ENCODE measurements at places on chromosomes 6 and 20. TPM values are rescaled to one million over a fixed set of nuclear protein-coding genes. Genes with fewer than 3 reads are reported as not detected.
A peak's percentile ranks its signal among the peaks of the same experiment; 100 is the strongest.

The SPATA25 gene
- 4.2 TPM for total RNA-seq

The CD24 gene
- 1,533 TPM for total RNA-seq

The ACAT2 gene
- 103 TPM for total RNA-seq

The OPN5 gene
- total RNA-seq: 0.09 TPM

The AVP gene
- not detected for total RNA-seq

The SLC29A1 gene
- total RNA-seq: 26.2 TPM

DNA sequence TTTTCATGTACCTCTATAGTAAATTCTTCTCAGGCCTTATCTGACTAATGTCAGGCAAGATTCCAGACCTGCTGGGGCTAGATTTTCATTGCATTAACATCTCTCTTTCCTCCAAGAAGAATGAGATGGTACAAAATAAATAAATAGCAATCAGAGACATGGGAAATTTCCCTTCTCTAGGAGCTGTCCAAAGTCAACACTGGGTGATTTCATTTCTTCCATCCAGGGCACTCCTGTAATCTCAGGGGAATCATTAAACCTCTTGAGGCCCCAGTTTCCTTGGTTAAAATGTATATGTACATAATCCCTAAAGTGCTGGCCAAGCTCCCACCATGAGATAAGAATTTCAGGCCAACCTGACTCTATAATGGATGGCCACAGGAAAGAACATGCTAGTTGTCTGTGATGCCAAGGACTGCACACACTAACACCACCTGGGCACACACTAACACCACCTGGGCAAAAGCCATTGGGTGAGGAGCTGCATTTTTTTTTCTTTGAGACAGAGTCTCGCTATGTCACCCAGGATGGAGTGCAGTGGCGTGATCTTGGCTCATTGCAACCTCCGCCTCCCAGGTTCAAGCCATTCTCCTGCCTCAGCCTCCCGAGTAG, 912 bp downstream of the IL17F start:
- no peak overlapping the region for H3K4me3 ChIP-seq
- no peaks in the 10 kb centered on the region for H3K36me3 ChIP-seq
- DNase-seq: no peak
- H3K27ac ChIP-seq: no peak overlapping the region
- no peaks in the 10 kb centered on the region for H3K4me1 ChIP-seq

GRCh38 chr6:116444092-116444491, 17.1 kb upstream of the CALHM6 start:
- no peak overlapping the region for H3K4me3 ChIP-seq
- peaks cover 2% of the 10 kb centered on the region for H3K4me1 ChIP-seq
- DNase-seq: no peak
- H3K27ac ChIP-seq: no peak overlapping the region
- H3K36me3 ChIP-seq: no peaks in the 10 kb centered on the region
- H3K27me3 ChIP-seq: no peaks in the 10 kb centered on the region

- DNase-seq: no peak
- no peaks in the 10 kb centered on the region for H3K27me3 ChIP-seq
- no peaks in the 10 kb centered on the region for H3K4me1 ChIP-seq
- H3K4me3 ChIP-seq: no peak overlapping the region
- no peaks in the 10 kb centered on the region for H3K36me3 ChIP-seq
Measured at GRCh38 chr20:32894711-32895355, 36.1 kb downstream of the EFCAB8 start.

GRCh38 chr6:3438190-3439167, 18.4 kb downstream of the SLC22A23 start:
- H3K27ac ChIP-seq: no peak overlapping the region
- peaks cover 4% of the 10 kb centered on the region for H3K36me3 ChIP-seq
- no peak overlapping the region for H3K4me3 ChIP-seq
- no peak for DNase-seq

DNA sequence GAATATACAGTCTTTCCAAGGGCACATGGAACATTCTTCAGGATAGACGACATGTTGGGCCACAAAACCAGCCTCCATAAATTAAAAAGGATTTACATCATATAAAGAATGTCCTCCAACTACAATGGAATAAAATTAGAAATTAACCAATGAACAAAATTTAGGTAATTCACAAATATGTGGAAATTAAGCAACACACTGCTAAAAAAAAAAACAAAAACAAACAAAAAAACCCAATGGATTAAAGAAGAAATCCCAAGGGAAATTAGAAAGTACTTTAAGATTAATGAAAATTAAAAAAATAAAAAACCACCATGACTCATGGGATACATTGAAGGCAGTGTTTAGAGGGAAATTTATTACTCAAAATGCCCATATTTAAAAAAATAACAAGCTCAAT, 21.4 kb upstream of the NT5E start:
- H3K4me1 ChIP-seq: no peaks in the 10 kb centered on the region
- H3K36me3 ChIP-seq: peaks cover 3% of the 10 kb centered on the region
- H3K4me3 ChIP-seq: no peak overlapping the region
- H3K27ac ChIP-seq: no peak overlapping the region

GRCh38 chr6:132300323-132300949, 100.8 kb downstream of the MOXD1 start:
- DNase-seq: no peak
- H3K27me3 ChIP-seq: no peaks in the 10 kb centered on the region
- H3K27ac ChIP-seq: no peak overlapping the region
- H3K36me3 ChIP-seq: peaks cover 1% of the 10 kb centered on the region
- no peaks in the 10 kb centered on the region for H3K4me1 ChIP-seq
- H3K4me3 ChIP-seq: no peak overlapping the region

DNA sequence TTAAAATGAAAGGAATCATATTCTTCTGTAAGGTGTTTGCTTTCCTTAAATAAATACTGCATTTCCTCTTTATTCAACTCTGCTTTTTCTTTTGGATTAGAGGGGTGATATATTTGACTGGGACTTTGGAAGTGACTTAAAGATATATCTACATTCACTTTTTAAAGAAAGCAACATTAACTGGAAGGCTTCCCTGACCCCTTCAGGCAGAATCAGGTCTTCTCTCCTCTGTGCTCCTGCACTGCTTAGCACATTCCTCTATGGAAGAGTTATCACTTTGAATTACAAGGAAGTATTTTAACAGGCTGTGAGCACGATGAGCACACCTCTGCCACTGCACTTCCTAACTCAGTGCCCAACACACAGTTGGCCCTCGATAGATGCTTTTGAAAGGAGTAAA, 59.2 kb upstream of the POU3F2 start:
- H3K4me3 ChIP-seq: no peak overlapping the region
- no peaks in the 10 kb centered on the region for H3K36me3 ChIP-seq
- no peaks in the 10 kb centered on the region for H3K27me3 ChIP-seq
- H3K27ac ChIP-seq: no peak overlapping the region

GRCh38 chr6:137630666-137631065, 136.5 kb upstream of the OLIG3 start:
- H3K27ac ChIP-seq: no peak overlapping the region
- no peaks in the 10 kb centered on the region for H3K36me3 ChIP-seq
- H3K27me3 ChIP-seq: peaks cover 9% of the 10 kb centered on the region
- H3K4me3 ChIP-seq: no peak overlapping the region

- no peaks in the 10 kb centered on the region for H3K4me1 ChIP-seq
- no peak overlapping the region for H3K27ac ChIP-seq
- H3K27me3 ChIP-seq: no peaks in the 10 kb centered on the region
- DNase-seq: no peak
- peaks cover 1% of the 10 kb centered on the region for H3K36me3 ChIP-seq
- H3K4me3 ChIP-seq: no peak overlapping the region
Measured at GRCh38 chr6:77133031-77133430, 330.3 kb downstream of the HTR1B start.

GRCh38 chr20:56195946-56196345, 52.6 kb upstream of the MC3R start:
- H3K27me3 ChIP-seq: no peaks in the 10 kb centered on the region
- peaks cover 2% of the 10 kb centered on the region for H3K36me3 ChIP-seq

DNA sequence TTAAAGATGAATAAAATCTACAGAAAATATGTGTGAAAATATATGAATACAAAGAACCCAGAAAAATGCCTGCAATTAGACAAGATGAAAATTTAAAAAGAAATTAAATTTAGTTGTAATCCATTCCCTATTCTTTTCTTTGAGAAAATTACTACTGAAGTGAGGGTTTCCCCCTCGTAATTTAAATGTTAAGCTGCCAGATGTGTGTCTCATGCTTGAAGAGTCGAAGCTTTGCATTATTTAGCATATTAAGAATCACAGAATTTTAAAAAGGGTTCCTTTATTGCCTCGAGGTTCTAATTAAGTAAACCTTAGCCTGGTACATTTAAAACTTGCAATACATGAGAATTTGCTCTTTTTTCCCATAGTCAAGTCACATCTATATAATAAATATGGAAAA, 630.1 kb downstream of the TFAP2A start:
- no peak for DNase-seq
- H3K4me1 ChIP-seq: peaks cover 5% of the 10 kb centered on the region
- no peaks in the 10 kb centered on the region for H3K27me3 ChIP-seq
- H3K4me3 ChIP-seq: no peak overlapping the region
- H3K36me3 ChIP-seq: no peaks in the 10 kb centered on the region
- no peak overlapping the region for H3K27ac ChIP-seq

- H3K27me3 ChIP-seq: no peaks in the 10 kb centered on the region
- peaks cover 6% of the 10 kb centered on the region for H3K4me1 ChIP-seq
- no peaks in the 10 kb centered on the region for H3K36me3 ChIP-seq
- no peak for DNase-seq
- H3K4me3 ChIP-seq: no peak overlapping the region
Measured at GRCh38 chr6:129598244-129599187, 111.5 kb downstream of the ARHGAP18 start.

DNA sequence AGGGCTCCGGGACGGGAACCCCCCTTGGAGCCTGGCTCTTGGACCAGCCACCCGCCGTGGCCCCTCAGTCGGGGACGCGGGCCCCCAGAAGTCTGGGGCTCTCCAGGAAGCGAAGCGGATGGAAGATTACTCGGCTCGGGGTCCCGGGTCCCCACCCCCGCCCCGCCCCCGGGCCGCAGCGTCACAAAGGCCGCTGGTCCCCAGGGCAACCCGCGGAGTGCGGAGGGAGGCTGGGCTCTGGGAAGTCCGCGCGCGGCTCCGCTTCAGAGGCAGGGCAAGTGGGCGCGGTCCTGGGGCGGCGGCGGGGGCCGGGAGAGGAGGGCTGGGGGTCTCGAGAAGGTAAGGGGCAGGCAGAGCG, at the start of gene FNDC11:
Gene FNDC11 (plus strand): TSS at position 227 of the 358 bp plus-strand sequence. CDS start 1,505 bp downstream, outside the sequence.
- H3K4me3 ChIP-seq: peak within 1 kb of the TSS; percentile 69
- no peaks in the 10 kb centered on the region for H3K4me1 ChIP-seq

GRCh38 chr6:44470115-44470464, 82.6 kb downstream of the CDC5L start:
- H3K36me3 ChIP-seq: no peaks in the 10 kb centered on the region
- DNase-seq: no peak
- H3K4me3 ChIP-seq: no peak overlapping the region
- H3K27me3 ChIP-seq: peaks cover 15% of the 10 kb centered on the region
- H3K4me1 ChIP-seq: peaks cover 6% of the 10 kb centered on the region

DNA sequence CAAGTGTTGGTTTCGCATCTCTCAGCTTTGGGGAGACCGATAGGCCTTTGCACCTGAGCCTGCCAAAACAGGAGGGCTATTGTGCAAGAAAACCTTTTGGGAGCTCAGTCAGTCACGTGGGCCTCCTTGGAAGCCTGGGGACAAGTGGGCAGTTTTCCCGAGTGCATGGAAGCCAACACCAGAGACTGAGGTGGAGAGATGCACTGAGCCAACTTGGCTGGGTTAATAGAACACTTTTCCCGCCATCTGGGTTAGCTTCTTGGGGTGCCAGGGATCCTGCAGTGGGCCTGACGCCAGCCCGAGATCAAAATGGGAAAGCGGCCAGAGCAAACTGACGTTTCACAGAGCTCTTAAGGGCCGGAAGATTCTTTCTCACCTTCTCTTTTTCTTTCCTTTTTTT, 2.8 kb upstream of the OOEP start:
- no peaks in the 10 kb centered on the region for H3K36me3 ChIP-seq
- H3K4me3 ChIP-seq: no peak overlapping the region
- no peak for DNase-seq
- no peaks in the 10 kb centered on the region for H3K4me1 ChIP-seq
- H3K27me3 ChIP-seq: peaks cover 4% of the 10 kb centered on the region

GRCh38 chr20:58043236-58044140, 185.0 kb downstream of the ANKRD60 start:
- H3K27me3 ChIP-seq: no peaks in the 10 kb centered on the region
- no peak overlapping the region for H3K27ac ChIP-seq
- no peaks in the 10 kb centered on the region for H3K36me3 ChIP-seq
- DNase-seq: no peak
- H3K4me1 ChIP-seq: no peaks in the 10 kb centered on the region
